ENCODE measurements at places on chromosomes 4 and X. TPM values are rescaled to one million over a fixed set of nuclear protein-coding genes. Genes with fewer than 3 reads are reported as not detected.
A peak's percentile ranks its signal among the peaks of the same experiment; 100 is the strongest.

- no peaks in the 10 kb centered on the region for H3K36me3 ChIP-seq
- no peak overlapping the region for H3K4me3 ChIP-seq
- no peak for DNase-seq
- no peaks in the 10 kb centered on the region for H3K27me3 ChIP-seq
These were observed 117.1 kb upstream of the BMP3 start for GRCh38 chr4:80913381-80913780.

GRCh38 chrX:387729-388128 is 1.0 kb upstream of the PPP2R3B start:
- H3K36me3 ChIP-seq = no peaks in the 10 kb centered on the region
- H3K4me1 ChIP-seq = no peaks in the 10 kb centered on the region
- peak overlapping the region; percentile 83 for H3K4me3 ChIP-seq
- H3K27ac ChIP-seq = no peak overlapping the region

The P2RY8 gene
- total RNA-seq = 0.68 TPM

The APOOL gene
- 7.1 TPM for total RNA-seq

DNA sequence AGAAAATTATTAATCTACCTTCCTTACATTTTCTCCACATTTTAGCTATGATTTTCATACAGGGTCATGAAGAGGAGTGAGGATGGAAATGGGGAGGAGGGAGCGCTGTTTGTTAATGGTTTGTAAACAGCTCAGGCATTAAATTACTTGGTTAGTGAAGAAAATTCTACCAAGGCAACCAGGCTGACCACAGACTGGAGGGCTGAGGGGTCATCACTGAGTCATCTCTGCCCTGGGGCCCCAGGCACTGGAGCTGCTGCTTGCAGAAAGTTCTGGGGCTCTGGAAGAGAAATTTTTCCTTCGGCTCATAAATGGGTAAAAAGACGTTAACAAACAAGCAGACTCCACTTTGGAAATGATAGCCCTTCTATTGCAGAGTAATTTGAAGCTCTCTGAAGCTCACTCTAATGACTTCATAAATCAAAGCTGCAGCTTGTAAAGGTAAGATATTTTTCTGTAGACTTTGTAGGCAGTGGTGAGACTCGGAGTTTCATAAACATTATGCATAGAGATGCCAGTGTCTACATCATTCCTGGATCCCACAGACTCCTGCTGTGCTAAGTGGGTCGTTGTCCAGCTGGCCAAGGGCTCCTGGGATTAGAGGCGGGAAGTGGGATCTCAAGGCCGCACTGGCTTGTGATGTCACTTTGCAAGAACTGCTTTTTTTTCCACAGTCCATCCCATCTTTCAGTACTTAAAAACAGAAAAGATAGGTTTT is 159.6 kb downstream of the PTTG2 start:
- no peak overlapping the region for H3K4me3 ChIP-seq
- DNase-seq = no peak
- peaks cover 39% of the 10 kb centered on the region for H3K4me1 ChIP-seq
- no peaks in the 10 kb centered on the region for H3K27me3 ChIP-seq
- H3K27ac ChIP-seq = no peak overlapping the region
- no peaks in the 10 kb centered on the region for H3K36me3 ChIP-seq

The NAA11 gene
- total RNA-seq = not detected

The SSX4 gene
- not detected for total RNA-seq

Data from neural progenitor cell (in vitro differentiated cells).